ENCODE measurements at places on chromosomes 16 and 17.

- no peak for DNase-seq
Observed at GRCh38 chr17:4944554-4945175, 3.7 kb downstream of the PFN1 start.

GRCh38 chr17:1623057-1623630, 5.5 kb downstream of the SLC43A2 start:
- DNase-seq: no peak

- no peak for DNase-seq
Observed at GRCh38 chr16:82857693-82858365, 231.1 kb downstream of the CDH13 start.

GRCh38 chr16:5944971-5945370, 847.4 kb upstream of the EEF2KMT start:
- no peak for DNase-seq

GRCh38 chr16:53950677-53951076, 246.7 kb downstream of the FTO start:
- DNase-seq: no peak

DNA sequence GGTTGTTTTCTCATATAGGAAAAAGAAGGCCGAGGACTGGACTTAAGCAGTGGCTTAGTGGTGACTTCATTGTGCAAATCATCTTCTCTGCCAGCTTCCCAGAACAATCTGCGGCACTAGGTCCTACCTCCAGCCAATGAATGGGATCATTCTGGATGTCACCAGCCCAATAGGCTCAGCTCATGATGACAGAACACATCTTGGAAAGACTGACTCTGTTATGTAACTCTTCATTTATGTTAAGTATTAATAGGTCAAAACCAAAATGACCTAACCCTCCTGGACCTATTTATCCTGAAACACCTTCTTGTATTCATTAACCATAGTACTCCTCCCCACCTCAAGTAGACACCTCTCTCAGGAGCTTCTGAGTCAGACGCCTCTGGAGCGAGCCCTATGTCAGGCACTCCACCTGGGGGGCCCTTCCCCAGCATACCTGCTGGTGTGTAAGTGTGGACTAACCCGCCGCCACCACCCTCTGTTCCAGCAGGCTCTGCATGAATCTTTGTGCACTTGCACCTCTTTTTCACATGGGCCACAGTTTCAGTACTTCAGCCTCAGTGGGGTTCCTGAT, 7.2 kb downstream of the ARL2BP start:
- DNase-seq: no peak

DNA sequence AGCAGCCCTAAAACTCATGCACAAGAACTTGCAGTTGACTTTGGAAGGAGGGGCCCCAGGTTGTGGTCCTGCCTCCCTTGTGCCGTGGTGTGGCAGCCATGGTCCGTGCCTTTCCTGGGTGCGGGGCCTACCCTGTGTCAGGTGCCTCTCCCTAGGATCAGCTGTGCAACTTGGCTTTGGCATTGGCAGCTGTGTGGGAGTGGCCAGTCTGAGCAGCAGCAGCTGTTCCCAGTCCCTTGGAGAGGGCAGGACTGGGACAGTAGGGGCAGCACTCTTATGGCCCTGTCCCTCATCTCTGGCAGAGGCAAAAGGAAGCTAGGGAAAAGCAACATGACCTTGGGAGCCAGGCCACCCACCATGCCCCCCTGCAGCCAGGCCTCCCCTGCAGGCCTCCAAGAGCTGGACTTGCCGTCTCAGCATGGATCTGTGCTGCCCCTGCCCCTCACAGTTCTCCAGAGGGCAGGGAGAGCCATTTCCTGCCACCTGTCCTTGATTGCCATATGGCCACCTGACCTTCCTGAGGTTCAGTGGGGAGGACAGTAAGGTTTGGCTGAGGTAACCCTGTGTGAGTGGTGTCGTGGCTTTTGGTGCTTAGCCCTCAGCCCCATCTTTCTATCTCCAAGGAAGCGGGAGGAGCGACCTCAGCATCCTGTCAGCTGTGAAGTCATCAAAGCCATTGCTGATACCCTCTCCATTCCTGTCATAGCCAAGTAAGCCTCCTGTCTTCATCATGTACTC, 15.5 kb upstream of the NFATC3 start:
- no peak for DNase-seq

DNA sequence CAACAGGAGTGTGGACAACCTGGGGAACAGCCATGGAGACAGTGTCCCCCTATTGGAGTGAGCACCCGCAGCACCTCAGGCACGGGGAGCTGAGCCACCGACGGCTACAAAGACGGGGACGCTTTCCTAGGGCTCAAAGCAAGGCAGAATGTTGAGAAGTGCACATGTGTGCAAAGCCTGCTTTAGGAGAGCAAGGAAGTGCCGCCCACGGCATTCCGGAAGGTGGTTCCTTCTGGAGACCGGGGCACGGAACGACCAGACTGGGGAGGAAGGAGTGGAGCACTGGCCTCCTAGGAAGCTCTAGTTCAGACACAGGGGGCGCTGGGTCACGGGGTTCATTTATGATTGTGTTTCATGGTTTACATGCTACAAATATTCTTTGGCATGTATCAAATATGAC, 52.2 kb downstream of the TBC1D16 start:
- no peak for DNase-seq

GRCh38 chr16:12345349-12345748, 368.8 kb downstream of the SNX29 start:
- DNase-seq: no peak

DNA sequence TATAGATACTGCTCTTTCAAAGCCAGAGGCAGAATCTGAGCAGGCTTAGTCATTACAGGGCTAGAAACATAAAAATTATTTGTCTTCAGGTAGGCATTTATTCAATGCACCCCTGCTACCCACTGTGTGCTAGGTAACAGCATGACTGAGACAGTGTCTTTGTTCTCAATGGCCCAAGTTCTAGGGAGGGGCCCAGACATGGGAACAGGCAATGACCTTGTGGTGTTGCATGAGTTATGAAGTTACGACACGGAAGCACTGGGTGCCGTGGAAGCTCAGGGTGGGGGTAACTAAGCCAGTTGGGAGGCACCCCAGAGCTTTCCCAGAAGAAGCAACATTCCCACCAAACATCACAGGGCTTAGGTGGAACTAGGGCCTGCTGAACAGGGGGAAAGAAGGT, 87.0 kb downstream of the CPPED1 start:
- DNase-seq: no peak

GRCh38 chr16:48054881-48055601, 100.8 kb downstream of the ABCC12 start:
- peak; percentile 52 for DNase-seq

- no peak for DNase-seq
Observed at GRCh38 chr16:89779231-89779908, 37.1 kb downstream of the FANCA start.

DNA sequence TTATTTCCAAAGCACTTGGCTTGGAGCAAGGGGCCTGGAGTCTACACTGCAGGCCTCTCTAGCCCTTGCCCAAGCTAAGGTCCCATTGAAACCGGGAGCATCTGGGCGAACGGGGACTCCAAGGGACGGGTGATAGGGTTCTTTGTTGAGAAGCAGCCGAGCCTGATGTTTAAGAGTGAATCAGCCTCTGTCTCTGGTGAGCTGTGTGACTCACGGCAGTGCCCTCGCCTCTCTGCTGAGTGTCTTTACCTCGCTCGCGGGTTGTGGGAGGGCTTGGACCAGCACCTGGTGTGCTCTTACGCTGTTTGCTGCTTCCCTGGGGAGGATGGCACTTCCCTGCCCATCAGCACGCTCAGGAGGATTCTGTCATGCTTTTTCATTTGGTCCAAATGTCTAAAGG, 1.3 kb downstream of the HGS start:
- no peak for DNase-seq

- no peak for DNase-seq
Observed at GRCh38 chr17:55450232-55450825, 28.7 kb upstream of the MMD start.

- DNase-seq: no peak
Observed at GRCh38 chr17:61399131-61400065, at the start of gene TBX2. TSS of gene TBX2 (plus strand) at chr17:61399843. CDS start at chr17:61400177, 334 bp downstream.

GRCh38 chr16:65069766-65070165, 52.1 kb downstream of the CDH11 start:
- DNase-seq: no peak

GRCh38 chr16:87970186-87970585, 19.0 kb downstream of the BANP start:
- no peak for DNase-seq

GRCh38 chr16:88688013-88688778, 1.9 kb upstream of the SNAI3 start:
- DNase-seq: peak; percentile 41

DNA sequence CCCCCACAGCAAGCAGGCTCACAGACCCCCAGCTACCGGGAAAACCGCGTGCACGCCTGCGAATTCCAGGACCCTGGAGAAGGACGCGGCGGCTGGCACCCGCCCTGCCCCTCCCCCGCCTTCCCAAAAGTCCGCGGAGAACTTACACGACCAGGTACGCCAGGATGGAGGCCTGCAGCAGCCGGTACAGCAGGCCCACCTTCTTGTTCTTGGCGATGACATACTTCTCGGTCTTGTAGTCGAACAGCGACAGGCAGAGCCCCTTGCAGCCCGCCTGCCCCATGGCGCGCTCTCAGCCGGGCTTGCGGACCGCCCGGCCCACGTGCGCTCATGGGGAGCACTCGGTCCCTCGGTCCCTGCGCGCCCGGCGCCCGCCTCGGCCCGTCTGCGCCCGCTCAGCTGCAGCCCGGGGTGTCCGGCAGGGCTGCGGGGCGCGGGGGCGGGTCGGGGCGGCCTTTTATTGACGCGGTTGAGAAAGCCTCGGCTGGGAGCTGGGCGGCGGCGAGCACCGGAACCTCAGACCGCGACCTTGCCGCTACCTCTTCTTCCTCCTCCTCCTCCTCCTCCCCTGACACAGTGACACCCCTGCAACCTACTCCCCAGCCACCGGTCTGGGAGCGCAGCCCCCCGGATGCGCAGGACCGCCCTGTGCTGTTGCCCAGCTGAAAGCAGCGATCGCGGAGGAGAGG, at the start of gene P2RX5:
TSS of gene P2RX5 (minus strand) at position 433 of the 689 bp plus-strand sequence. CDS start at position 283, 150 bp downstream.
- no peak for DNase-seq

DNA sequence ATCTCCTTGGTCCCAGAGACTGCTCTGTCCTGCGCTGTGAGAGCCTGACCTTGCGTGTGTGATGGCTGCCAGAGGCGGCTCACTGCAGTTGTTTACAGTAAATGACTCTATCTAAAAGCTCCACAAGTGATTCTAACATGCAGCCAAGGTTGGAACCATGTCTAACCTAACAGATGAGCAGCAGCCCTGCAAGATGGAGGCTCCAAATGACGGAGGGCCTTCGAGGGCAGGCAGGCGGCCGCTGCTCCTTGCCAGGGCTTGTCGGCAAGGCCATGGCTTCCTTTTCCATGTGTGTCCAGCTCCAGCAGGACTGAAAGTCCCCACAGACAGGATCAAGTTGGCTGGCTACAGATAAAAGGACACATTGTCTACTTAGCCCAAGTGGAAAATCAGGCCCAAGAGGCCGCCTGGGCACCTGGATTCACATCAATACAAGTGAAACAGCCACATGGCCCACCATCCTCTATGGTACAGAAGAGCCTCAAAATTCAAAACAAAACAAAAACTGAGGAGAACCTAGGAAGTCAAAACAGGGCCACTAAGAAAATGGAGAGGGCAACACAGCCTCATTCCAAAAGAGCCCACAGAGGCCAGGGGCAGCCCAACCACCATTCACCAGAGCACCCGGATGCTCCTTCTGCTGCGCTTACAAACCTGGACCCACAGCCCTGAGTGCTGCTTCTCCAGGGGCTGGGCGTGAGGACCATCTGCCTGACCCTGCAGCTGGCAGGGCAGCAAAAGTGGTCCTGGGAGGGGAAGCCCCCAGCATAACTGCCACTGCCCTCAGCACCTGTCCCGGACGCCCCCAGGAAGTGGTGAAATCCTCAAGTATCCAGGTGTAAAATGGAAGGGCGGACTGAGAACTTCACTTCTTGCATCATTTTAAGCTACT, 65.0 kb downstream of the AMFR start:
- DNase-seq: no peak

GRCh38 chr17:75078284-75079022, 9.3 kb upstream of the SLC16A5 start:
- DNase-seq: no peak
